ENCODE measurements at places on chromosomes 7 and 10.

DNA sequence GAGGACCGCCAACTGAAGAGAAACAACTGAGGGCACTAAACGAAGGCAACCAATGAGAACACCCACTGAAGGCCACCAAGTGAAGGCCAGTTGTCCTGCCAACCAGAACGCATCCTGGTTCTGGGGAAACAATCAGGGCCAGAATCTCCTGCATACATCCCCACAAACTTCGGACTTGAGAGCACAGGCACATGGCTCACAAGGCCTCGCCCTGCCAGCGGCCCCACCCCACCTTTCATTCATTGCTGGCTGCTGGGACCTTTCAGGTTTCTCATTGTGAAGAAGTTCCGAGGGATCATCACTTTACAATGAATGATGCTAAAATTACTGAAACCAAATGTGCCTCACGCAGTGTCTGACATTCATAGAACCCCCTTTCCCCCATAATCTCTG lies 79.2 kb upstream of the ABI1 start:
- no peak for DNase-seq

DNA sequence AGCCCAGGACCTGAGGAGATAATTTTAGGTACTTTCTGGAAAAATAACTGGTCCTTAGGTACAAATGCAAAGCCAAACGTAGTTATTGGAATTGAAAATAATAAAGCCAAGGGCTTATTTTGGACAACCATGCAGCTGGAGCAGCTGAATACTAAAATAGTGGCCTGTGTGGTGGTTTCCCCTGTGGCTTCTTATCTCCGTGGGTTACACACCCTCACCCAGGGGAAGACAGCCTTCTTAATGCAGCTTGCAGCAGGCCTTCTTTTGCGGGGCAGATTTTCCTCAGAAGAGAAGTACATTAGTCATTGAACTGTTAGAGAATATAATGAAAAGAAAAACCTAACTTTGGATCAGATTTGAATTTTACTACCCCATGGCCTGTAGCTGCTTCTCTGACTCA lies 133.5 kb downstream of the ST7 start:
- no peak for DNase-seq

DNA sequence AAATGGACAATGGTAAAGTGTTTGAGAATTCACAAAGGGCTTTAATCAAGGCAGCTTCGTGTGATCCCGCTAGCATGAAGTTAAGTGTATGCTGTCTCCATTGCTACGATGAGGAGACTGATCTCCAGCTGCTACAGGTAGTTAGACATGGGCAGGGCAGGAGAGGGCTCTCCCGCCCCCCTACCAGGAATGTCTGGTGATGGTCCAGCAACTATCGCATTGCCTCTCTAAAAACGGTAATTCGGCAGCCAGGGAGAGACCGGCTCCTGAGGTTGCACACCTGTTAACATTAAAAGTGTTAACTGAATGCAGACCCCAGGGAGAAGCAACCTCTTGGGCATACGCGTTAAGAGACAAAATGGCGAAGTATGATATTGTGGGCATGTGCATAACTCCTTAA lies 37.9 kb downstream of the SVIL start:
- no peak for DNase-seq

GRCh38 chr10:93541402-93542357 lies 24.8 kb upstream of the FFAR4 start:
- no peak for DNase-seq

DNA sequence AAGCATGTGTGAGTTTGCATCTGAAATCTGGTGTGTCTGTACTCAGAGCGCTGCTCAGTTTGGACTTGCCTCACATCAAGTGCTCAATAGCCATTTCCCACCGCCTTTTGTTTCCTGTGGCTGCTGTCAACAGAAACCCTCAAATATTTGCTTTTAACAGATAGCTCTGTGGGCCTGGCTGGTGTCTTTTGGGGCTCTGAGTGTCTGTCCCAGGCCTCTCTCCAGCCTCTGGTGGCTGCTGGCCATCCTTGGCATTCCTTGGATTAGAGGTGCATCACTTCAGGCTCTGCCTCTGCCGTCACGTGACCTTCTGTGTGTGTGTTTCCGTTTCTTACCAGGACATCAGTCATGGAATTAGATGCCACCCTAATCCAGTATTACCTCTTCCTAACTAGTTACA lies 9.3 kb downstream of the YKT6 start:
- DNase-seq = no peak

DNA sequence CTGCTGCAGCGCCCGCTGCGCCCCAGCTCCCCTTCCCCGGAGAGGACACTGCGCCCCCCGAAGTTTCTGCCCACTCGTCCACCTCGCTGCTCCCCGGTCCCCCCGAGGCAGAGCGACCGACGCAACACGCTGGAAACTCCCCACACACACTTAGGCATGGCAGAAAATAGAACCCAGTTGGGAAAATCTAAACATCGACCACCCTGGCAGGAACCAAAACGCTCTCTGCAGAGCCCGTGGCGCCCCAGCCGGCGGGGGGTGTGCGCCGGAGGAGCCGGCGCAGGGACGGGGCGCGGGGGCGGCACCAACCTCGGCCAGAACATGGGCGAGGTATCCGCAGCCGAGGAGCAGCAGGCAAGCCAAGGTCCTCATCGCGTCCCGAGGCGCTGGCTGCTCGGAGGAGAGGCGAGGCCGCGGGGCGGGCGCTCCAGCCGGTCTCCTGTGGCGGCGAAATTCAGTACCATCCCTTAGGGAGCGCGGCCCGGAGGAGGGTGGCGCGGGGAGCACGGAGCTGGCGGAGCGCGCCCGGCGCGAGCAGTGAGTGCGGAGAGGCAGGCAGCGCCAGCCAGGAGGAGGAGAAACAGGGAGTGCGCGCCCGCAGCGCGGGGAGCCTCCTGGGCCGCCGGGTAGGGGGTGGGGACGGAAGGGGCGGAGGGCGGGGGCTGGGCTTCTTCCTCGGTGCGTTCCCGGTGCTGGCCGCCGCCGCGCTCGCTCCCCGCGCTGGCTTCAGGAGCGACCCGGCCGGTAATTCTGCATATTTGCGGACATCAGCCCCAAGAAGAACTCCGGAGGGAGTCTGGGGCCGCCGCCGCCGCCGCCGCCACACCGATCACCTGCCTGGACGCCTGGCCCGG lies 789 bp downstream of the PDGFA start:
- DNase-seq = no peak

All from GM04503 (cell line).